ENCODE measurements at places on chromosomes 2 and 18.

DNA sequence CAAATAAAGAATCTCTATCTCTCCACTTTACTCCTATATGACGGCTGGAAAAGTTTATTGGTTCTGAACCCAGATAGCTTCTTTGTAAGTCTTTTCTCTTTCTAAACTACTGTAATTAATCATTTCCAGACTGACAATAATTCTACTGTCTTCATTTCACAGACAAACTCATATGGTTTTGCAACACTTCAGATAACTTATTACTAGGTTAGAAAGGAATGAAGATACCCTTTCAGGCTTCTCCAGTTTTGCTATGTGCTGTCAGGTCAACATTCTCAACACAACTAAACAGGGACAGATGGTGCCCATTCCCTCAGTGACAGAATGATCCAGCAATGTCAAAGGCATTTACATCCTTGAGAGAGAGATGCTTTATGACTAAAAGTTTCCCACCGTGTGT is 198.5 kb upstream of the ITGA4 start:
- DNase-seq: no peak

- no peak for DNase-seq
Measured at GRCh38 chr18:78295262-78295661, 684.4 kb upstream of the SALL3 start.

GRCh38 chr2:67216103-67216502 is 181.0 kb upstream of the ETAA1 start:
- DNase-seq: no peak

- no peak for DNase-seq
Measured at GRCh38 chr2:112794131-112794733, 9.9 kb upstream of the IL1A start.

- DNase-seq: no peak
Measured at GRCh38 chr18:39913672-39914366, 2041.2 kb upstream of the PIK3C3 start.

- DNase-seq: no peak
Measured at GRCh38 chr2:124316881-124317605, 292.0 kb downstream of the CNTNAP5 start.

DNA sequence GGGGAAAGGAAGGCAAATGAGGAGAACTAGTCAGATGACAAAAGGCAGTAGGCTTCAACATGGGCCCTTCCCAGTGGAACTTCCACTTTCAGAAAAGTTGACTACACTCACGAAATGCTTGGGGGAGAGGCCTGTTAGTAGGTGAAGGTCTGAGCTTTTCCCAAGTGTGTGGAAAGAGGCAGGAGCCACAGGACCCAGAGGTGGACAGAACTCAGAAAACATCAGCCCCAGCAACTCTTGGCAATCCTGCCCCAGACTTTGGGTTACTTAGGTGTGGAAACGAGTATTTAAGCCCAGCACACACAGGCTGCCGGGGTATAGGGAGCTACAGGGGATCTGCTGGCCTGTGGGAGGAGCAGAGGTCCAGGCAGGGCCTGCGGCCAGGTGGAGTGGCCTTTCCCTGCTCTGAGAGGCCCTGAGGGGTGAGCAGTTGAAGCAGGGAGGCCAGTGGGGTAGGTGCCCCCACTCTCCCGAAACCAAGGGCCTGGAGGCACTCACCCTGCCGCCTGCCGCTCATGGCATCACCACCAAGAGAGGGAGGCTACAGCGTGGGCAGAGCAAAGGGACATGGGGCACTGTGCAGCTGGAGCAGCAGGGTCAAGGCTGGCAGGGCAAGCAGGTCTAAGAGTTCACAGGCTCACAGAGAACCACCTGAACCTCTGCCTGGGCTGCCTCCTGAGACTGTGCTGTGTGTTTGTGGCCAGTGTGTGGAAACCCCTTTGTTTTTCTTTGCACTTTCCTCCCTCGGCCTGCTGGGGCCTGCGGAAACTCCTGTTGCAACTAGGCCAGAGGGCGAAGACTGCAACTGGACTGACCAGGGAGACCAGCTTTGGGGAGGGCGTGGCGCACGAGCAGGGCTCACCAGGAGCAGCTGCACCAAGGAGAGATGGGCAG is 130.7 kb upstream of the SERTAD2 start:
- peak; percentile 47 for DNase-seq

GRCh38 chr2:150259746-150260145 is 227.7 kb downstream of the RND3 start:
- DNase-seq: no peak

DNA sequence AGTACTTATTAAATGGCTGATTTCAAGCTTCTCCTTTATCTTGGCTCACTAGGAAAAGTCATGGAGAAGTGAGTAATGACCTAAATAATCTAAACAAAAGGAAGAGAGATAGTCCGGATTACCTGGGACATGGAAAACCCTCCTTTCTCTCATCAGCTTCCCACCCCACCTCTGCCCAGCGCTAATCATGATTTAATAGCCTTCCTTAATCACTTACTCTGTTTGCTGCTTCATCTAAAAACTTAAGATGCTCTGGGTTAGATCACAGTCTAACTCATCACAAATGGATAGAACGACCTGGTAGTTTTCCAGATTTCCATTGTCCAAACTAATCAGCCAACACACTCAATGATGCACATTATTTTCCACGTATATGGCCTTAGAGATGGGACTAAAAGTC is 87.8 kb upstream of the THOC1 start:
- no peak for DNase-seq

- no peak for DNase-seq
Measured at GRCh38 chr2:168793596-168793995, 8.8 kb upstream of the NOSTRIN start.

DNA sequence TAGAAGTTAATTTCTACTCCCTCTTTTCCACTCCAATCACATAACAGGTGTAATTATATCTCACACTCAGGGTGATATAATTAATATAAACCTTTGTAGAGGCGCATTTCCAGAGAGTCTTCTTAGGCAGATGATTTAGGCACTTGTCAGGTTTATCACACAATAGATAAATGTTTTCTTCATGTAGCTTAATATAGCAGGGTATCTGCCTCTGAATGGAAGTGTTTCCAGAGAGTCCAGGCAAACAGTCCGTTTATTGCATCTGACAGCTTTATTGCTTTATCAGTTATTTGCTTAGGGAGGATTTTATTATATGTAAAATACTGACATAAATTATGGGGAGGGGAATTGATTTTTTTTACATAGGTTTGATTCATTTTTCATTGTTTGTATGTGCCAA is 766.3 kb downstream of the SLC4A3 start:
- no peak for DNase-seq

DNA sequence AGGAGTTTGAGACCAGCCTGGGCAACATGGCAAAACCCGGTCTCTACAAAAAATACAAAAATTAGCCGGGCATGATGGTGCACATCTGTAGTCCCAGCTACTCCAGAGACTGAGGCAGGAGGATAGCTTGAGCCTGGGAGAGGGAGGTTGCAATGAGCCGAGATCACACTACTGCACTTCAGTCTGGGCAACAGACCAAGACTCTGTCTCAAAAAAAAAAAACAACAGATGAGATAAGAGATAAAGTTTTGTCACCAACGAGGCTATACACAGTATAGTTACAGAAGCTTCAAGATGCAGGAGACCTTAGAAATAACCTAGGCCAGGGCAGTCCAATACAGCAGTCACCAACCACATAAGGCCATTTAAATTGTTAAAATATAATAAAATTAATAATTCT is 9.4 kb downstream of the FAM124B start:
- DNase-seq: no peak

DNA sequence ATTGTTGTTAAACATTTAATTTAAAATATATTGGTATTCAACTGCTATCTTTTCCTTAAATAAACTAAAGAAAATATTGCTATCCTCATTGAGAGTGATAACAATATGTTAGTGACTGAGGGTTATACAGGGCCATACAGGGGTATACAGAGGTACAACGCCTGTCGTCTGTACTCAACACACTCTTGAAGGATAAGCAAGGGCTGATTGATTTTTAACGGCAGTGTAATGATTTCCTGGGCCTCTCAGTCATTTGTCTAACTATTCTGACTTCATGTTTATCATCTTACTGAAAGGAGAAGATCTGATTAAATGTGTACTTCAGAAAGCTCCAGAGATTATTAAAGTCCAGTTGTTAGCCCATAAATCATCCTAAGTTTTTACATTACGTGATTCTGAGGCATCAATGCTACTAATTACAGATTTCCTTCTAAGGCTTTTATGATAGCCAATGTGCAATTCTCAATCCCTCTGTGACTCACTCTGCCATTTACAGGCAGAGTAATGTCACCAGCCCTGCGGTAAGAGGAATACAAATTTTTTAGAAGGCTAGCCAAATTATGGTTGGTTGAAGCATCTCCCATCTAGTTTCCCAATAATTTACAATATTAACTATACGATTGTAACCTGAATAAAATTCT is 893.0 kb upstream of the CHAC2 start:
- no peak for DNase-seq

DNA sequence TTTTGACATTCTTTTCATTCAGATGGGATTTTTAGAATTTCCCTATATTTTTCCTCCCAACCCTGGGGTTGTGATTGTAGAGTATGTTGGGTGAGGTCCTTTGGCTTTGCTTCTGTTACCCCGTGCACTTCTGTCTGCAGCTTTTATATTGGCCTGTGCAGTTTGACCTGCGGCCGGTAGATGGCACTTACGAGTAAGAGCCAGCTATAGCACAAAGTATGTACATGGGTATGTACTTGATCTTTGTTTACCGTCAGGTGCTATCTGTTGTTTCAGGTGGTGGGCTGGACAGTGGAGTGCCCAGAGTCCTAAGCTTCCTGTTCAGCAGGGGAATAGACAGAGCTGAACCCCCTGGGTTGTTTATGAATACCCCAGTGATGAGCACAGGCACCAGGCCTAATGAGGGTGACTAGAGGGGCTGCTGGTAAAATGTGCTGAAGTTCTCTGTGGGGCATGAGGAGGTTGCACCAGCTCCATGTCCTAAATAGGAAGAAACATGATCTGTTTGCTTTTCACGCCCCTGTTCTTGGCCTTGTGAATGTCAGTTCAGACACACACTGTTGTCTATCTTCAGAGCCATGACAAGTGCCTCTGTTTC is 58.9 kb upstream of the THUMPD2 start:
- no peak for DNase-seq

GRCh38 chr2:232353660-232354059 is 24.9 kb upstream of the ALPP start:
- no peak for DNase-seq

- no peak for DNase-seq
Measured at GRCh38 chr2:50723286-50723938, 308.5 kb downstream of the NRXN1 start.

DNA sequence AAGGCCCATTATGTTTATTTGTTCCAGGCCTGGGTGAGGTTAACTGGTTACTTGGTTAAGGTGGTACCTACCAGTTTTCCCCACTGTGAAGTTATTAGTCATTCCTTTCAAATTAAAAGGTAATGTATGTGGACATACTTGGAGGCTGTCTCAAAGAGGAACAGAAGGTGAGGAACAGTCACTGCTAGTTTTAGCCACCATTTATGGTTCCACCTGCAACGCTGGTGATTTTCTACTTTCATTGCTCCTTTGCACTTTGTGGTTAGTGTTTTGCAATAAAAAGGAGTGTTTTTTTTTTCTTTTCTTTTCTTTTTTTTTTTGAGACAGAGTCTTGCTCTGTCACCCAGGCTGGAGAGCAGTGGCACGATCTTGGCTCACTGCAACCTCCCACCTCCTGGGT is 6.1 kb upstream of the ST6GAL2 start:
- no peak for DNase-seq

GRCh38 chr2:175282300-175282699 is 100.8 kb upstream of the ATP5MC3 start:
- DNase-seq: no peak

DNA sequence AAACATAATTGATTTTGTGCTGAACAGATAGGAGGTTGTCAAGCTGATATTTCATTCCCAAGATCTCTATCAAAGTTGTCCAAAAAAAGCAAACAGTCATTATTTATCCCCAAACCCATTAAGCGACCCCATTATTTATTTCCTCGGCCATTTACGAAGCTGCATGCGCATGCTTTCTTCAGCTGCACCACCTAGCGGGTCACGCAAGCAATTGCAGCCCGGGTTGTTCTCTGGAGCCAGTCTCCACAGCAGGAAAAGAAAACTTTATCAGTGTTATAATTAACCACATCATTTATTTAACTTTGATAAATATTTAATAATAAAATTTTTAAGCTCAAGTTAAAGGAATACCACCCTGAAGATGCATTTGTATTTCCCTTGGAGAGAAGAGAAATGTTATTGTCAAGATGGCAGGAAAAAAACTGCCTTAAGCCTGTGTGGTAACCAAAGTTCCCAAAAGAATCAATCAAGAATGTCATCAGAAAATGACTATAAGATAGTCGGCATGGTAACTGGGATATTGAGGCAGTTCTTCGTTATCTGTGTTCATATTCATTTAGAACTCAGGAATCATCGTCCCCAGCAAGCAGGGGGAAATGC is 304.7 kb downstream of the FBXO15 start:
- peak; percentile 28 for DNase-seq

- no peak for DNase-seq
Measured at GRCh38 chr2:48144777-48145176, 238.5 kb upstream of the FBXO11 start.

DNA sequence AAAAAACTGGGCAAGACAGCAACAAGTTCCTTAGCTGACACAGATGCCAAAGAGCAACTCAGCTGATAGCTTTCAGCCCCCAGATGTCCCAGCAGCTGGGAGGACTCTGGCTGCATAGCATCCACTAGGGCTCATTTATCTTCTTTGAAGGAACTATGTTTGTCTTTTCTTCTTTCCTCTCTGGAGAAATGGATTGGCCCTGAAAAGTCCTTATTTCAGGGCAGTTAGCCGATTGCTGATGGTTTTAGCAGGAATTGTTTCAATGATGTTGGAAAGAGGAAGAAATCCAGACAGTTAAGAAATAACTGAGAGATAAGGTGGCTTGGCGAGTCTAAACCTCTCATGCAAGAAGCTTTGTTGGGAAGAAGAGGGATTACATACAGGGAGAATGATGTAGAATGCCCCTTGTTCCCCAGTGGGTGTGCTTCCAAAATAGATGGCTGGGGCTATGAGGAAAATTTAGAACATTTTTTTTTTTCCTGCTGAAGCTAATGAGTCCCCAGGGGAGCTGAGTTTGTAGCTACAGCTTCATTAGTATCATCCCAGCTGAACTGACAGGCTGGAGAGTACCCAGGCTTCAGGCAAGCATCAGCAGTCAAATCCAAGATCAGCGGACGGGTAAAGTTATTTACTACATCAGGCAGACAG is 33.6 kb upstream of the SERPINE2 start:
- peak; percentile 43 for DNase-seq

GRCh38 chr2:74951211-74951754 is 7.2 kb upstream of the POLE4 start:
- no peak for DNase-seq
